Mesothelial cell of epicardium (in vitro differentiated cells): ENCODE measurements at places on chromosomes 7 and 10.

GRCh38 chr7:18317941-18318340 lies 177.6 kb upstream of the HDAC9 start:
- DNase-seq: no peak

- DNase-seq: no peak
These were observed 211.5 kb upstream of the PRSS1 start for GRCh38 chr7:142537760-142538159.

DNA sequence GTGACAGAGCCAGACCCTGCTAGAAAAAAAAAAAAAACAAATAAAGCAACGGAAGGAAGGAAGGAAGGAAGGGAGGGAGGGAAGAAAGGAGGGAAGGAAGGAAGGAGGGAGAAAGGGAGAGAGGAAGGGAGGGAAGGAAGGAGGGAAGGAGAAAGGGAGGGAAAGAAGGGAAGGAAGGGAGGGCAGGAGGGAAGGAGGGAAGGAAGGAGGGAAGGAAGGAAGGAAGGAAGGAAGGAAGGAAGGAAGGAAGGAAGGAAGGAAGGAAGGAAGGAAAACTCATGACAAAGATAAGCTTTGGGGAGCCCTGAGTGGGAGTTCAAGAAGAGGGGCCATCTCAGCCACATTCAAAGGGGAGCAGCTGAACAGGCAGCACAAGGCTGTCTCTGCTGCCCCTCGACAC lies 124.7 kb upstream of the MGMT start:
- no peak for DNase-seq

- no peak for DNase-seq
These were observed 177.6 kb downstream of the REEP3 start for GRCh38 chr10:63698787-63699150.

- DNase-seq: no peak
These were observed 599.2 kb downstream of the KCNMA1 start for GRCh38 chr10:77038407-77038806.

- DNase-seq: no peak
These were observed 13.7 kb downstream of the ASB15 start for GRCh38 chr7:123615344-123615743.

DNA sequence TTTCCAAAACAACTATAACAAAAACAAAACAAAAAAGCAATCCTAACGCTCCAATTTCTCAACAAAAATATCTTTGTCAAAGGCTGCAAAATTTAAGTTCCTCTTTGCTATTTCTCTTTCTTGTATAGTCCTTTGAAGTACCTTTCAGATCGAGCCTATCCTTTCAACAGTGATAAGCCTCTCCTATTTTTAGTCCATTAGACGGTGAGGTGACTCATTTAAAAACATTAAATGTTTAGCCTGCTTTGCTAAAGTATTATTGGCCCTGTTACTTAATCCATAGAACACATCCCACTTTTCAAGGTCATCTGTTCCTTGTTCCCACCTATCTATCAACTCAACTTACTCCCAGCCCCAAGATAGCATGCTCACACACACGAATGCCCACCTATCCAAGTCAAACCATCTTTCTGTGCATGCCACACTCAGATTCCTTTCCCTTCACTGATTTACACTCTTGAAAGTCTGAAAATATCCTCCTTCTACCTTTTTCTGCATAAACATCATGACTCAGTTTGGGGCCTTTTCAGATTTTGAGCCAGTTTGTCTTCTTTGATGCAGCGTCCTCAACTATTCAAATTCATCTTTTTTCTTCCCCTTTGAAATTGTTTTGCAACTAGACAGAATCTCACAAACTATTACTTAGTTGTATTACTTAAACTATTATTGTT lies 224.9 kb upstream of the TMEM229A start:
- DNase-seq: no peak

DNA sequence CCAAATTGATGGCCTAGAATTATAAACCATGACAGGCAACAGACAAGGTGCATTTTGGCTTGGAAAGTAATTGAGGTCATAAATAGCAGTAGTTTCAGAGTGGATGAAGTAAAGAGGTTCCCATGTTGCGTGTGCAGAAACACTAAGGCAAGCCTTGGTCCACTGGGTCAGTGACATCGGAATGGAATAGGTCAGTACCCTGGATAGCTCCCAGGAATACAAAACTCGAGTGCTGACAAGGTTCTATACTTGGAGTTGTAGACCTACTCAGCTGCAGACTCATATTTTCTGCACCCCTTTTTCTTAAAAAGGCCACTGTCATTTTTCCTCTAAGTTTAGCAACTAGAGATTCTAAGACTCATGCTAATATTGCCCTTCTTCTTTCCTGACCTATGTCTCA lies 132.8 kb downstream of the DYNC1I1 start:
- no peak for DNase-seq

GRCh38 chr10:14601872-14602725 lies 172.6 kb downstream of the FAM107B start:
- no peak for DNase-seq

GRCh38 chr10:102231357-102232318 lies 5.5 kb downstream of the ELOVL3 start:
- DNase-seq: peak; percentile 47

GRCh38 chr10:114188001-114188400 lies 8.8 kb downstream of the TDRD1 start:
- no peak for DNase-seq

DNA sequence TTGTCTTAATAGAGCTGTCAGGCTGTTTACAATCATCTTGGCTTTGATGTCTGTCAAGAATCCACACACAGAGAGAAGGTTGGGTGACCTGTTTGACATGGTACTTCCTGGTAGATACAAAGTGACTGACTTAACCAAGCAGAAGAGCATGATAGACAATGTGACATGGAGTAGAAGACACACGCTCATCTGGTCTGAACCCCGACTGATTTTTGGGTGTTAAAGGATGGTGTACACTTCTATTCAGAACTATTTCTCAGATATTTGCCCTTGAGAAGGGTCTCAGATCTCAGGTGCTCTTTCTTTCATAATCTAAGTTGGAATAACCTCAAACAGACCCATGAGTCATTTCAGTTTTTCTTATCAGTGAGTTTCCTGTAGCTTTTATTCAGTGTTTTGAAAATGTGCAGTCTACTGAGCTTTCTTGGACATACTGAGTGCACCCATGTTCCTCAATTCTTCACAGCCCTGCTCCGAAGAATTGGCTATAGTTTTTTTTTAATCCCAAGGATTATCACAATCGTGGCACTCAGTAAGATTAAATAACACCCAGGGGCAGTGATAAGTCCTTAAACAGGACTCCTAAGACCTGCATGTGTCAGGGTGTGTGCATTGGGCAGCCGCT lies 46.4 kb upstream of the NXPH1 start:
- DNase-seq: no peak

GRCh38 chr7:156178214-156178613 lies 366.0 kb upstream of the SHH start:
- DNase-seq: peak; percentile 33

DNA sequence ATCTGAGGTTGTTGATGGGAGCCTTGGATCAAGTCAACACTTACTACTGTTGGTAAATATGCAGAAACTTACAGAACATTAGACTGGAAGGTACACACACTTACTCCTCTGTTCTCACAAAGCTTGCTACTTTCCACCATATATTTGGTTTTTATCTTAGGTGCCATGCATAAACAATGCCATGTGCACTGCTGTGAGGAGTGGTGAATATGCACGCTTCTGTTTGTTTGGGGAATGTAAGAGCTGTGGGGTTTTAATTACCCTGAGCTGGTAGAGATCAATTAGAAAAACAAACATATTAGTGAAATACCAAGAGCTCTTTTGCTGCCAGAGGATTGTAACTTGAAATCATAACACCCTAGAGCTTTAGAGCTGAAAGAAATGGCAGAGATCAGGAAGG lies 79.8 kb upstream of the ARID5B start:
- DNase-seq: no peak

DNA sequence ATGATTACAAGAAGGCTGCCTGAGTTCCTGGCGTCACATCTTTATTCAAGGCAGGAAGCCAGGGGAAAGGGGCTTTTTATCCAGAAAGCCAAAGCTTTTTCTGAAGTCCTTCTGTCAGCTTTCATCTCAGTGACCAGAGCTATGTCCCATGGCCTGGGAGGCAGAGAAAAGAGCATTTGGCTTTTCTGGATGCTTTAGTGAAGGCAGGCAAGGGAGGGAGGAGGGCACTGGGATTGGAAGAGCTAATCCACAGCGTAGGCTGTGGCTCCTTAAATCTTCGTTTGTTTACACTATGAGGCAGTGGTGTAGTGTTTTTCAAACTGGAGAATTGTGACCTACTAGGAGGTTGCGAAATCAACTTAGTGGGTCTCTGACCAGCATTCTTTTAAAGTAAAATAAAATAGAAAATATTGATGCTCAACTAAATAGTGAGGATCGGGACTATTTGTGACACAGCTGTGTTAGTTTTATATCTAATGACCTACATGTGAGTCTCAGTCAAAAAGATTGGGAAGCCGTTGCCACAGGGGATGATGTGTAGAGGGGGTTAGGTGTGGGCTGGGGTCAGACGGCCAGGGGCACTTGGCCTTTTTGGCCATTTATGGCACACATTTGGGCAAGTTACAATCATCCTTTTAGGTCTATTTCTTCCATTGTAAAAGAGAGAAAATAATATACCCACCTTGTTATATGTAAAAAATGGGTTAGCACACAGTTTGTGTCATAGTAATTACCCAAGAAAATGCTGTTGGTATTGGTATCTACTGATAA lies 14.1 kb downstream of the CRYGN start:
- no peak for DNase-seq

DNA sequence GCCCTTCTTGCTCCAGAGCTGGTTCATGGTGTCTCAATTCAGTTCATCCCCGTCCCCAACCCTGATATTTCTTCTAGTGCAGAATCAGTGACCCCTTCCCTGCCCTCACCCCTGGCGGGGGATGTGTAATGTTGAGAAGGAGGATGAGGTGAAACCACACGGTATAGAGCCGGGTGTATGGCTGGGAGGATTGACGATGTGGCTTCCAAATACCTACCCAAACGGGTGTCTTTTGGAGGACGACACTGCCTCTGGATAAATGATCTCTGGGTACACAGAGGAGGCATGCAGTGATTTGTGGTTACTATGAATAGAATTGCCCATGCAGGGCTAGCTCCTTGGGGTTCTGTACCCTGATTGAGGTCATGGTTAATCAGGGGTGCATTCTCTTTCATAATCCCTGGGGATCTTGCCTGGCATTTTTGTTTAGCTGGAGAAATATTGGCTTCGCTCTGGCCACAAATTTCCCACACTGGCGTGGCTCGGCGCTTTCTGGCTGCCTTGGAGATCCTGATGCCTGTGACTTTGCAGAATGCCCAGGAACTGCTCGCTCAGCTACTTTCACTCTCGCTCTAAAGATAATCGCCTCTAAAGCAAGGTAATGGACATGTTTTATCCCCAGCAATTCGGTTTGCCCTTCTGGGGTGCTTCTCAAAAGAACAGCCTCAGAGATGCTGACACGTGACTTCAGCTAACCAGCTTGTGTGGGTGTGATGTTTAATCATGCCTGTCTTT lies 89.2 kb downstream of the RBM20 start:
- DNase-seq: no peak

- no peak for DNase-seq
These were observed 10.3 kb upstream of the H2AZ2 start for GRCh38 chr7:44858161-44858560.

- DNase-seq: no peak
These were observed 1.9 kb downstream of the ACSL5 start for GRCh38 chr10:112375721-112376395.

DNA sequence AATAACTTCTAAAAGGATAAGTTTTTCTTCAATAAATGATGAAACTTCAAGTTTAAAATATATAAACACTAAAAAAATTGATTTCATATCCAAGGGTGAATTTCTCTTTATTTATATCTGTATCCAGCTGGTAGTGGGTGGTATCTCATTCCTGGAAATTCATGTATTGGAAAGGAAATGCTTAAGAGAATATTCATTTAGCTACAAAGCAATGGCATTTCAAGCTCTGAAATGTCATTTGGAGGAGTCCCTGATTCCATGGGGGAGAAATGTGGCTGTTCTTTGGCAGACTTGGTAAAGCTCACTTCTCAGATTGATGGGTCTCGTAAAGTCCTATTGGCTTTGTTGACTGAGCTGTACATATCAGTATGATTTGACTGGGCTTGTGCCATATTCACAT lies 156.3 kb upstream of the TEX47 start:
- no peak for DNase-seq

DNA sequence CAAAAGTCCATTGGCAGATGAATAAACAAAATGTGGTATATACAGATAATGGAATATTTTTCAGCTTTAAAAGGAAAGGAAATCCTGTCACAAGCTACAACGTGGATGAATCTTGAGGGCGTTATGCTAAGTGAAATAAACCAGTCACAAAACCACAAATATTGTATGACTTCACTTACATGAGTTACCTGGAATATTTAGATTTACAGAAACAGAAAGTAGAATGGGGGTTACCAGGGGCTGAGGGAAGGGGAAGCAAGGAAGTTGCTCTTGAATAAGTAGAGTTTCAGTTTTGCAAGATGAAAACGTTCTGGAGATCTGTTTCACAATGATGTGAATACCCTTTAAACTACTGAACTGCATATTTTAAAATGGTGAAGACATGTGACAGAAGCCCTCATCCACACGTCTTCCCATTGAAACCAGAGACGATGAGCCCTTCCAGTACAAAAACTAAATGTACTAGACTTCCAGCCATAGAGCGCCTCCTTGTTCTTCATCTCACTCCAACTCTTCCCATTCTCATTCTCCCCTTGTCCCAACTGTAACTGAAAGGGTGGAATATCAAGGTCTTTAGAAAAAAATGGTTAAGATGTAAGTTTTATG lies 62.4 kb downstream of the MICU1 start:
- DNase-seq: no peak

DNA sequence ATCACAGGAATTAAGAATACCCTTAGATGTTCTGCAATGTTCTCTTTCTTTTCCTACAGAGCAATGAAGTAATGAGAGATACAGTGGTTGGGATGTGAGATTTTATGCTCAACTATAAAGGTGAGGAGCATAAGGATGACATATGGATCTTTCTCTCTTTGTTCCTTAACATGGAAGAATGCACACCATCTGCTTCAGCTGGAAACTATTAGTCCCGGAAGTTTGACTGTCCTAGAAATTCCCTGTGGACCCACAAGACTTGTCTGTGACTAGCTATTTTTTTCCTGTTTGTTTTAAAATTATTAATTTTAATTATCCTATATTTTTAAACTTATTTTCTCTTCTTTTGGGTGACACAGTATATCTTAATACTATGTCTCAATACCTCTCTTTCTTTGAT lies 80.2 kb downstream of the DKK1 start:
- DNase-seq: no peak

DNA sequence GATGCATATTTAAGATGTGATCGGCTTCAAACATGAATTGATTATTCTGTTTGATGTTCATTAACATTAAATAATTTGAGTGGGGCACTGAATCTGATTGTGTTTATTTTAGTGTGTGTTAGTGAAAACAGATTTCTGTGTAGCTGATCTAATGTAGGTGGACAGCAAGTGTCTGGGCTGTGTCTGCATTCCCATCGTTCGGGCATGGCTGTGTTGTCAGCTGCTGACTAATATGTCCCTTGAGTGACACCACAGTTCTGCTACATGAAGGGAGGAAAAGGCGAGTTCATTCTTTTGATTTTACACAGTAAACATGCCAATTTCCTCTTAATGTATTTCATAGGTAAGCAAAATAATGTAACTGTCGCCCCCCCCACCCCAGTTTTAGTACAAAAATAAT lies 203.0 kb downstream of the CNTNAP2 start:
- DNase-seq: no peak

GRCh38 chr7:85095366-85095765 lies 91.5 kb downstream of the SEMA3D start:
- no peak for DNase-seq

- DNase-seq: no peak
These were observed 1.7 kb upstream of the TNKS2 start for GRCh38 chr10:91796331-91797047.
